GM06990 (cell line): ENCODE measurements at places on chromosomes 1 and 21.

GRCh38 chr1:42462828-42463763 is at the start of gene CCDC30:
CCDC30 (plus strand) TSS chr1:42463286; CDS start chr1:42480552, 17,266 bp downstream.
- DNase-seq, result peak; percentile 92

DNA sequence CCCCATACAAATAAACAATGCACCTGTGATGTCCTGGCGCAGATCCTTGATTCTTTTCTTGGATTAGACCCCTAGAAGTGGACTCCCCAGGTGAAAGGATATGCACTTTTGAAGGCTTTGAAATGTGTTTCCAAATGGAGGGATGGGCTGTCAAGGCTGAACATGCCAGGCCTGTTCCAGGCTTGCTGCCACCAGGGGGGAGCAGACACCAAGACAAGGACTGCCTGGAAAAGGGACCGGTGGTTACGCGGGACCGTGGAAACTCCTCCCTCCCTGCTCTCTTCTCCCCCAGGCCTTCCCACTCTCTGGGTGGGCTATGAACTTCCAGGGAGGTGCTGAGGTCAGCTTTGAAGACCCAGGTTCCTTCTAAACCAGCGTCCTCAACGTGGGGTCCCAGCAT is 12.7 kb downstream of the C1QB start:
- DNase-seq, result no peak

- DNase-seq, result no peak
Observed at GRCh38 chr1:87588495-87588894, 259.8 kb downstream of the LMO4 start.

- peak; percentile 18 for DNase-seq
Observed at GRCh38 chr1:59150577-59151386, 146.1 kb upstream of the FGGY start.

GRCh38 chr1:210554382-210554781 is 225.7 kb downstream of the HHAT start:
- DNase-seq, result no peak

GRCh38 chr1:185464777-185465176 is 147.7 kb upstream of the IVNS1ABP start:
- DNase-seq, result no peak

- no peak for DNase-seq
Observed at GRCh38 chr1:154481053-154481452, 21.0 kb upstream of the TDRD10 start.

GRCh38 chr1:207805841-207806421 is 54.1 kb downstream of the CD46 start:
- DNase-seq, result no peak

DNA sequence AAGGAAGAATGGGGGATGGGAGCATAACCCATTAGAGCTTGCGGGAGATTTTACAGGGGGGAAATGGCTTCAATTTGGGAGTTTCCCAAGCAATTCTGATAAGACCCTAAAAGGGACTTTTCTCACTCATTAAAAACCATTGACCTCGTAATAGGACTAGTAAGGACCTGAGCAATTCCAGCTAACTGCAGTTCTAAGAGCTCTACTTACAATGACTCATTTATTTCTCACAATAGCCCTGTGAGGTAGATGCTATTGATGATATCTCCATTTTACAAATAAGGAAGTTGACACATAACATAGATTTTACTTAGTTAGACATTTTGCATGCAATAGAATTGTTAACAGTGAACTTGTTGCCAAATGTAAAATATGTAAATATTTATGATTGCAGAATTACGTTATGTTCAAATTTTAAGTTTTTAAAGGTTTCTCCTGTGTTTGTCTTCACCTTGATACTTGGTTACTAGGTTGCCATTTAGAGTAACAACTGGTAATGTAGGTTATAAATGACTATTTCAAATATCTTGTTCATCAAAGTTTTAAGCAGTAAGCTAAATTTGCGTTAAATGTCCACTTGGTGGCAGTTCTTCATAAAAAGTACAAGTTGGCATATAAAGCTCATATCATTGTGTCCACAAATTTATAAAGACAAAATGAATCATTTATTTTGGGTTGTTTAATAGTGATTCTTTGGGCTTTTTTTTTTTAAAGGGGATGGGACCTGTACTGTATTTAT is 182.0 kb downstream of the PLA2G4A start:
- peak; percentile 14 for DNase-seq

GRCh38 chr1:15008783-15009729 is 144.5 kb upstream of the TMEM51 start:
- no peak for DNase-seq

GRCh38 chr1:89699451-89699986 is 66.6 kb downstream of the LRRC8C start:
- no peak for DNase-seq

DNA sequence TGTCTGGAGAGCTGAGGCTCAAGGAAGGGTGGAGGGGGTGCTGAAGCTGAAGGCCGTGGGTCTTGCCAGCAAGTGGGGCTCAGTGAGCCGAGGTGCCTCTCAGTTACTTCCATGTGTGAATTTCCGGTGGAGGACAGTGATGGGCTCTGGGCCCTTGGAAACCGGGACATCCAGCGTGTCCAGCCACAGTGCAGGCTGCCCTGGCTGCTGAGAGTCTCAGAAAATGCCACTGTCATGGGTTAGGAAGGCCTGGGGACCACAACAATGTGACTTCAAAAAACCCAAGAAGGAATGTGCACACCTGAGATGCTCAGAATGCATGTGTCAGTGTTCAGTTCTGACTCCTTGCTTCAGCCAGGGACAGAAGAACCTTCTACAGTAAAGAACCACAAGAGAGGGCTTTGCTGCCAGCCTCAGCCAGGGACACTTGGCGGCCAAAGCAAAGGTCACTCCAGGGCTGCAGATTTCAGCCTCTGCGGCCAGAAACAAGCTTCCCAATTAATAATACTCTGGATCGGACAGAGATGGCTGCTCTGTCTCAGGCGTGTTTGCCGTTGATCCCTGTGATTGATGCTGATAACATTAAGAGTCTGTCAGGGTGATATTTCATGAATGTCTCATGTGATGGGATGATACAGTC is 12.6 kb upstream of the LAMTOR5 start:
- DNase-seq, result no peak

DNA sequence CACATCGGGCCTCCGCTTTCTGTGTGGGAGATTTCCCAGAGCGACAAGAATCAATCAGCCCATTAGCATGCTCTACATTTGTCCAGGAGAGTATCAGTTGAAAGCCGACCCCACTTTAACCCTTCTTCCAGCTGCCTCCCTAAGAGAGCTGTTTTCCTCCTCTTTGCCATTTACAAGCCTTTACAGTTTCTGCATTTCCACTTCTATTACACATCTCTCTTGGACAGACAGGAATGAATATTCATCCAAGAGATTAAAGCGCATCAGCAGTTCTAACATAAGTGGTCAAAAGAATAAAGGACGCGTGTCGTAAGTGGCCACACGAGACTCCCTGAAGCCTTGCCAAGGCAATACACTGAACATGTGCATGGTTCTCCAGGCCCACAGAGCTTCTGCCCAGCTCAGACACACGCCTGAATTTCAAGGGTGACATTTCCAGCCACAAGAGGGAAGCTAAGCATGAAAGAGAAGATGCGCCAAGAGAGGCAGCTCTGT is 47.3 kb downstream of the FAM78B start:
- DNase-seq, result no peak

- no peak for DNase-seq
Observed at GRCh38 chr1:61539720-61540462, 185.1 kb downstream of the TM2D1 start.

GRCh38 chr1:117032681-117033539 is 27.2 kb upstream of the TTF2 start:
- no peak for DNase-seq

- no peak for DNase-seq
Observed at GRCh38 chr21:16993416-16994038, 519.3 kb upstream of the CXADR start.

DNA sequence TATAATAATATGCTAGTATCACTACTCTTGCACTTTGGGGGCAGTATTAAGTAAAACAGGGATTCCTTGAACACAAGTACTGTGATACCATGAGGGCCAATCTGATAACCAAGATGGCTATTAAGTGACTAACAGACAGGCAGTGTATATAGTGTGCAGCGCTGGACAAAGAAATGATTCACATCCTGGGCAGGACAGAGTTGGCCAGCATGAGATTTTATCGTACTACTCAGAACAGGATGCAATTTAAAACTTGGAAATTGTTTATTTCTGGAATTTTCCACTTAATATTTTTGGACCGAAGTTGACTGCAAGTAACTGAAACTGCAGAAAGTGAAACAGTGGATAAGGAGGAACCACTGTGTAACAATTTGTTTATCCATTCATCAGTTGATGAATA is 74.6 kb downstream of the DNTTIP2 start:
- DNase-seq, result no peak

DNA sequence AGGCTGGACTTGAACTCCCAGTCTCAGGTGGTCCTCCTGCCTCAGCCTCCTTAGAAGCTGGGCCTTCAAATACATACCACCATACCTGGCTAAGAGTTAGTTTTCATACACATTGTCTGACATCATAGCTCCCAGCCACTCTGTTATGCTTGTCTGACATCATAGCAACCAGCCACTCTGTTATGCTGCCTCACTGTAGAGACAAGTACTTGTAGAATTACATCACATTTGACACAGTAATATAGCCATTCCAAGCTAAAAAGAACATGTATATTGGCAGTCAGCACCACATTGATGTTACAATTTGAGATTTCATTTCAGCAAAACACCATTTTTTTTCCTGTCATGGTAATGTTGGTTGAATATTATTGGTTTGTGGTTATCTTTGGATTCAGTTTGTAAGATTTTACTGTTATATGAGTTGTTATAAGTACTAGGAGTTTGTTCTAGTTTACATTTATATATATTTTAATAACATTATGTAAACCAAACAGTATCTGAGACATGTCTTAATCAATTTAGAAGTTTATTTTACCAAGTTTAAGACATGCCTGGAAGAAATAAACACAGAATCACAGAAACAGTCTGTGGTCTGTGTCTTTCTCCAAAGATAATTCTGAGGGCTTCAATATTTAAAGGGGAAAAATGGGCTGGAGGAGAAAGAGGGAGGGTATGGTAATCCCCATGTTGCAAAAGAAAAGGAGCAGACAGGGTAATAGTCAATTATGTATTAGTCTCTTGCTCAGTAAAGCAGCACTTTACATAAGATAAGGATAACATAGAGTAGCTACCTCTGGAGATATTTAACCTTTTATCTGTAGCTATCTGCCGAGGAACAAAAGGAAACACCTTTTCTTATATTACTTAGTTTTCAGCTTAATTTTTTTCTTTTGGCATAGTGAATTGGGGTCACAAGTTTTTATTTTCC is 43.0 kb downstream of the XPR1 start:
- DNase-seq, result no peak

DNA sequence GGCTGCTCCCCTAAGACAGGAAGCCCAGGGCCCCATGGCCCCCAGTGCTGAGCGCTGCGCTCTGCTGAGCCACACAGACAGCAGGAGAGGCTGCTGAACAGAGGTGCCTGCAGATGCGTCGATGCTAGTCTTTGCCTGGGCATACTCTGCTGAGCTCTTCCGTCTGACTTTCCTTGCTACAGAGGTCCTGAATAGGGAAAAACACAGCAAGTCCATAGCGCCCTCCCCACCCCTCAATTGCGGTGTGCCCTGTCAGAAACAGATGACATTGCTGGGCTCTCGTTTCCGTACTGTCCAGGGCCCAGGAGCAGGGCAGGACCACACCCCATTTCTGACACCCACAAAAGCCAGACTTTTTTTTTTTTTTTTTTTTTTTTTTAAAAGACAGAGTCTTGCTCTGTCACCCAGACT is 252.5 kb downstream of the SDCCAG8 start:
- DNase-seq, result no peak

DNA sequence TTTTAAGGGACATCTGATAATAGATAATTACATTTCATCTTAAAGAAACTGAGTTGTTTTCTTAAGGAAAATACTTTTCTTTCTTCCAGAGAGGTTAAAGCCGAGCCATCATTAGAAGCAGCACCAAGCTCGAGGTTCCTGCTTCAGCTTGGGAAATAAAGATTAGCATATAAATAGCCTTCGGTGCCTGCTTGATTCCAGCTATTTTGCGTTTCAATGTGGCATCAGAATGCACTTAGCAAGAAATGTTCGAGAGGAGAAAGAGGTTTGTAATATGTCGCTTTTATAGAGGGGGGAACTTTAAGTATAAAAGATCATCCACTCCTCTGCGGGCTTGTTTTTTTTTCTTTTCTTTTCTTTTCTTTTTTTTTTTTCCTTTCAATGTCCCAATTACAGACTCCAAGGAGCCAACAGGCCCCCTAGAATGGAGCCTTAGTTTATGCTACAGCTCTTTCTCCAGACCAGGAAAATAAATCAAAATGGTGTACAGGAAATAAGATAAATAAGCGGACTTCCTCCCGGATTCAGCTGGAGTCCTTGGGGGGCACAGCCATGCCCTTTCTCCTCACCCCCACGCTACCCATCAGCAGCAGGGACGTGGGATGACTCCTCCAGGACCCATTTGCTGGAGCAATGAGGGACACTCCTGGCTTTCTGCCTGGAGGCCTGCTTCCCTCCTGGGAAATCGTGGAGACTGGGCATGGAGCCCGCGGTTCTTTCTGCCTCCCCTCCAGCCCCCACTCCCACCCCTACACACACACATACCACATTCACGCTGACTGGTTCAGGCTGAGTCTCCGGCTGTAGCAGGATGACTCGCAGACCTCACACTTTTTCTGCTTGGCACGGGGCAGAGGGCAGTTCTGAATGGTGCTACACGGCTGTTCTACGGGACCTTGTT is 131.6 kb downstream of the RRAGC start:
- DNase-seq, result no peak

DNA sequence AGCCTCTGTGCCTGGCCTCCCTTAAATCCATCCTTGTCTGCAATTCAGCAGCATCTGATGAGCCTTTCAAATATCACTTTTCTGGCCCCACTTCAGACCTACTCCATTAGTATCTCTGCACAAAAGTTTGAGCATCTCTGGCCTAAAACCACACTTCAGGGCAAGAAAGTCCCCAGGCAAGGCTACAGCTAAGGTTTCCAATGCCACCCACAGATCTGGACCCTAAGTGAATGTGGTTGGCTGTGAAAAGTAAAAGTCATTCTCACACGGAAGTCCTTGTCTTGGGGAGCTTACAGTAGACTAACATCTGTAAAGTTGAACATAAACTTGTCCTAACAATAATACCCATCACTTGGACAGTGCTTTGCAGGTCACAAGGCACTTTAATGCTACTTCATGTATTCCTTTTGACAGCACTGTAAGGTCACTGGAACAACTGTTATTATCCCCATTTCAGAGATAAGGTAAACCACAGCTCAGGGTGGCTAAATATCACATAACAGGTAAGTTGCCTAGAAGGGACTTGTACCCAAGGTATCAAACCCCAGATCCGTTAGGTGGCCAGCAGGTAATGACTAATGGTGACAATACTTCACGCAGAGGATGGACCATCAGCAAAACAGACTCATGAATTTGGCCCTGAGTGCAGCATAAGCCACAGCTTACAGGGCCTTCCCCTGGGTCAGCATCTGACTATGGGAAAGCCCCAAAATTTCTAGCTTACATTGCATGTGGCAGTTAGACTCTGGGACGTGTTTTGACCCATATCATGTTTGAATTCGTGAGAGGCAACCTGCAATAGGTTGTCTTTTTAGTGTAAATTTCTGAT is 356.0 kb downstream of the HHAT start:
- peak; percentile 57 for DNase-seq

- no peak for DNase-seq
Observed at GRCh38 chr1:116770625-116771024, 16.4 kb downstream of the CD2 start.
